Osteocyte (in vitro differentiated cells): ENCODE measurements at places on chromosomes 1 and 21. TPM values are rescaled to one million over a fixed set of nuclear protein-coding genes. Genes with fewer than 3 reads are reported as not detected.

DNA sequence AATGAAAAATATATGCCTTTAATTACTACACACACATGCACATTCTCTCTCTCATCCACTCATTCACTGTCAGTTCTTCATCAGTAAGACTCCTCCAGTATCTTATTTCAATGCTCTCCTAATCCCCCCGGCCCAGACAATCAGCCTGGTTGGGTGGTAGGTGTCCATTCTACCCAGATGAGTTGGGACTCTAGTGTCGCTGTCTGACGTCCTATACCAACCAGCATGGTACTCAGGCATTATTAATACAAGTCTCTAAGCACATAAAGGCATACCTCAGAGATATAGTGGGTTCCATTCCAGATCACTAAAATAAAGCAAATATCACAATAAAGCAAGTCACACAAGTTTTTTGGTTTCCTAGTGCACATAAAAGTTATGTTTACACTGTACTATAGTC, 19.8 kb downstream of the NRIP1 start:
- no peak for DNase-seq

DNA sequence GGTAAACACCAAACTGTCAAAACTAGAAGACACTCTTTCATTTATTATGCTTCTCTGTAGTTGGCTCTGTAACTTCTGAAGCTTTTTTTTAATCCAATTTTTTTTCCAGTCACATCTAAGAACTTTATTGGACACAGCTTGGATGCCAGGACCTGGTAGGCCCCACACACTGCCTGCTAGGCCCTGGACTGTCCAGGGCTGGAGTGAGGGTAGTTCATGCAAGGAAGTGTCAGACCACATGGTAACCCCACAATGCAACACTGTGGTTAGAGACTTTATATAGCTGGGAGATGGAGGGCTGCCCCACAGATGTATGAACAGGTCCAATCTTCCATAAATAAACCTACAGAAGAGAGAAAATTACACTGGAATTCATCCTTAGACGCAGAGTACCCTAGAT, 7.1 kb downstream of the SLC2A1 start:
- no peak for DNase-seq

- no peak for DNase-seq
Observed at GRCh38 chr1:104780470-104781078, 1030.9 kb downstream of the AMY1C start.

DNA sequence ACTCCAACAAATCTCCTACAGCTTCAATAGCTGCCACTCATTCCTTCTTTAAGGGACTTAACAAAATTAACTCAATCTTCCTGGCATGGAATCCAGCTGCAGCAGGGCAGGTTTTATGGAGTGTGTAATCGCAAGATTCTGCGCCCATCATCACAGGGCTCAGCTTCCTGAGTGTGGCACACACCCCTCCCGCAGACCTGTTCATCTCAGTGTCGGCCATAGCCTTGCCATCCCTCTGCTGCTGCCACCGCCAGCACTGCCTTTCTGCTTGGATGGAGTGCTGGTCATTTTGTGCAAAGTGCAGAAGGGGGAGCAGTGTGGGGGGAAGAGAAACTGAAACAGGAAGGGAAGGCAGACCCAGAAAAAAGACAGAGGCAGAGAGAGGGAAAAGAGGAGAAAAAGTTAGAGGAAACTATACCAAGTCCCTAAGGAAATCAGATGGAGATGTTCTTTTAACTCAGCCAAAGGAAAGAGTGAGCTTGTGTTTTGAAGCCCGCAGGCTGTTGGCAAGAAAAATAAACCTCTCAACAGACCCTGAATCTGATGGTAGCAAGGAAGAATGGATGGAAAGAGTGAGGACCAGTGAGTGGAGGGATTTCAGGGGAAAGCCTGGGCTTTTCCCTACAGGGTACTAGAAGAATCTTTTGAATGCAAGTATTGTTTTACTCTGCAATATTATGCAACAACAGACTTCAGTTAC, 324.2 kb downstream of the SEC16B start:
- DNase-seq: no peak

DNA sequence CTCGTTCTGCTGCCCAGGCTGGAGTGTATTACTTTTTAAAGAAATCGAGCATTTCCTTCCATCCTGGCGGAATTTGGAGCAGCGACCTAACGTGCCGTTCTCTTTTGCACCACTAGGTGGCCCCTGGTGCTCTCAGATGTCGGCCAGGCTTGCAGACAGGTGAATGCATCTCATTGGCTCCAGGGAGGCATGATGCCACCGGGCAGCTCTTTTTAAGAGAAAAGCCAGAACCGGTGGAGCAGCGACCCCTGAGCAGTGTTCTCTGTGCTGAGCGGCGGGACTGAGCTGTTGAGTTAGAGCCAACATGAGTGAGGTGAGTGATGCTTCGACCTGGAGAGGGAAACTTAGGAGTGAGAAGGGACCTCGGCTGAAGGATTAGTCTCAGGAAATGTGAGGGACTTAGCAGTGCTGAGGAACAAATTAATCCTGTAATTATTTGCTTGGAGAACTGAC, at the start of gene PCP4:
Gene PCP4, plus strand, starts transcription at position 241 of the 453 bp plus-strand sequence. Its CDS starts 64 bp downstream, at position 305.
- DNase-seq: no peak

- no peak for DNase-seq
Observed at GRCh38 chr1:34549199-34549598, 205.6 kb upstream of the GJB5 start.

The FCRL4 gene
- total RNA-seq: not detected in 2 replicates

GRCh38 chr1:40350391-40350790, 23.1 kb upstream of the SMAP2 start:
- DNase-seq: no peak

The CELF3 gene
- total RNA-seq: not detected in 2 replicates

- DNase-seq: no peak
Observed at GRCh38 chr1:28986306-28986910, 72.0 kb downstream of the EPB41 start.

DNA sequence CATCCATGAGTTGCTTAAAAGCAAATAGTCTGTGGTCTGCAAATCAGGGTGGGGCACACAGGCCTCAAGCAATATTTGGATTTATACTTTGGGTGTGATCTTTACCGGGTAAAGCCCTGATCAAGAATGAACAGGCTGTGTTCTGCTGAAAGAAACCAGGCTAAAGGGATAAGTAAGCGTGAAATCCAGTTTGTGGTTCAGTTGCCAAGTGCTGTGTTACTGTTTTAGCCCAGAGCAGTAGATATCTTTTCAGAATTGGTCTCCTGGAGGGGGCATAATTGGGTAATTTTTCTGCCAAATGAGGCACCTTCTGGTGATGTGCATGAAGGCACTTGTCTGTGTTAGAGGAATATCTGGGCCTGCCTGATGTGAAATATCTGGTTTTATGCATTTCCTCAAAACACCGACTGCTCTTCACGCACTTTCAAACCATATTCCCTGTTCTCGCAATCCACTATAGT, 21.4 kb downstream of the AIM2 start:
- DNase-seq: no peak

DNA sequence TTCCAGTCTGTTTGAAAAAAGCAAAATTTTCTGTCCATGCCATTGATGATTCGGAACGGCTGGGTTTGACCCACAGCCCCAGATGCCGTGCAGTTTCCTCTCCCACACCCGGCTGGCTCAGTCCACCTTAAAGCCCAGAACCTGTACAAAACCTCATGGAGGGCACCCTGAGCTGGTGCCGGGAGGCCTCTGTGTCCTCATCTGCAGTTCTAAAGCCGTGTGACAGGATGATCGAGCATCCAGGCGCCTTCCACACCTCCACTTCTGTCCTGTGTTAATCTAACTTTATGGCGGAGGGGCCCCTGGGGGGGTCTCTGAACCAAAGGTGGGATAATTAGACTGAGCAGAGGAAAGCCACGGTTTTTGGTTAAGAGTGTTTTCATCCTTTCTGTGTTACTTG, 49.6 kb downstream of the SLC37A1 start:
- no peak for DNase-seq

The AQP10 gene
- not detected in 2 replicates for total RNA-seq

- no peak for DNase-seq
Observed at GRCh38 chr21:39007532-39007931, 175.7 kb downstream of the PSMG1 start.

DNA sequence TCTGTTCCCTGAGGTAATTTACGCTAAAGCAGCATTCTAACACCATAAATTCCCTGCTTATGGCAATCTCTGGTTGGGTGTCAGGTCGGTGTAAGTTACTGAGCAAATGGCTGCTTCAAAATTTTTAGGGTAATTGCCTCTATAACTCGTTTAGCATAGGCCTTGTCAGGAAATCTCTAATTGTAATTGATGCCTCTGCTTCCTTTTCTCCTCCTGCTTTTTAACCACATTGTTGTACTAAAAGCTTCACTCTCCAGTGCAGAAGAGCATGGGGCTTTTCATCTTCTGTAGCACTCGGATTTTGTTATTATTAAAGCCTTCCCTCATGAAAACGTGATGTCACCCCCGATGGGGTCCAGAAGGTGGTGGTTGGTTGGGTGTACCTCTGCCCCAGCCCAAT, 141.6 kb upstream of the NBPF11 start:
- no peak for DNase-seq

The S100A14 gene
- total RNA-seq: not detected in 2 replicates

The ELAPOR1 gene
- total RNA-seq: 0.31 and 0.83 TPM in 2 replicates

GRCh38 chr1:67427947-67428346, 2.3 kb downstream of the SERBP1 start:
- no peak for DNase-seq

GRCh38 chr1:239718571-239718970, 332.2 kb downstream of the CHRM3 start:
- DNase-seq: no peak

GRCh38 chr1:184487531-184488193, 100.8 kb downstream of the C1orf21 start:
- DNase-seq: no peak

- DNase-seq: no peak
Observed at GRCh38 chr1:47513393-47513792, 75.5 kb downstream of the FOXD2 start.

DNA sequence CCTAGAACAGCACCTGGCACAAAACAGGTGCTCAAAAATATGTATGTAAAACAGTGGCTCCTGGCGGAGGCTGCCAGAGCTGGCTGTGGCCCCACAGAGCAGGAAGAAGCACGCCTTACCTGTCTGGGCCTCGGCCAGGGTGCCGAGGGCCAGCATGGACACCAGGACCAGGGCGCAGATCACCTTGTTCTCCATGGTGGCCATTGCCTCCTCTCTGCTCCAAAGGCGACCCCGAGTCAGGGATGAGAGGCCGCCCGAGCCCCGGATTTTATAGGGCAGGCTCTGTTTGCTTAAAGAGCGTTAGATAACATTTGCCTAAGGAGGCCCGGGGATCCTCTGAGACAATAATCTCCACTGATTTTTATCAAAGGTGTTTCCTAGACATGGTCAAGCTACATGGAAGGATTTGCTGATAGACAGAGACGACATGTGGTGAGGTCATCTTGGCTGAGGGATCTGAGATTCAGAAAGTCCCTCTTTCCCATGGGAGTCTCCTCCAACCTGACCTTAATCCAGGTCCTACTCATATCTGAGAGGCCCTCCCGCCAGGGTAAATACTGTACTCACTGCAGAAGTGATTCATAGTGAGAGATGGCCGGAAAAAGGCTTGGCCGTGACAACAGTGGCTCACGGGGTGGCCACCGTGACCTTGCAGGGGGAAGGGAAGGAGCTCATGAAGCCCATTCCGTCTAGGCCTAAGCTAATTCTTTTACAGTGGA, at the start of gene TFF1:
Gene TFF1, minus strand, starts transcription at position 244 of the 719 bp plus-strand sequence. Its CDS starts 40 bp downstream, at position 204.
- DNase-seq: no peak

The ALPL gene
- 41.6 and 43.4 TPM in 2 replicates for total RNA-seq

The ERVH48-1 gene
- total RNA-seq: not detected in 2 replicates

GRCh38 chr1:5598824-5599395, 393.3 kb downstream of the NPHP4 start:
- peak; percentile 62 for DNase-seq

The DNAJC28 gene
- 2.1 and 2.7 TPM in 2 replicates for total RNA-seq

DNA sequence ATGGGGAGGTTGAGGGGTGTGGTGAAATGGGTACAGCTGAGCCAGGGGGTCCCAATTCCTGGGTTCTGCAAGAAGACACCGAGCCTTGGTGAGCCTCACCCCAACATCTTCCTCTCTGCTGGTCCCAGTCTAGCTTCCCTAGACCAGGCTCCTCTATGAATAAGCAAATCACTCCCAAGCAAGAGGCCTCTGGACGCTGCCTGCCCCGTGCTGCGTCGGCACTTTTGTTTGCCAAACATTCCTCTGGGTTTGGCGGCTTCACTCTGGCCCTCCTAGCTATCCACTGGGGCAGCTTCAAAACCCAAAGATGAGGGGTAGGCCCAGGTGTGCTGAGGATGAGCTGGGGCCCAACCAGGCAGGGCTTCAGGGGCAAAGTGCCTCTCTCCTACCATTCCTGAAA, 137.1 kb upstream of the CD34 start:
- DNase-seq: no peak

The ZFYVE9 gene
- 24.7 and 25.9 TPM in 2 replicates for total RNA-seq

DNA sequence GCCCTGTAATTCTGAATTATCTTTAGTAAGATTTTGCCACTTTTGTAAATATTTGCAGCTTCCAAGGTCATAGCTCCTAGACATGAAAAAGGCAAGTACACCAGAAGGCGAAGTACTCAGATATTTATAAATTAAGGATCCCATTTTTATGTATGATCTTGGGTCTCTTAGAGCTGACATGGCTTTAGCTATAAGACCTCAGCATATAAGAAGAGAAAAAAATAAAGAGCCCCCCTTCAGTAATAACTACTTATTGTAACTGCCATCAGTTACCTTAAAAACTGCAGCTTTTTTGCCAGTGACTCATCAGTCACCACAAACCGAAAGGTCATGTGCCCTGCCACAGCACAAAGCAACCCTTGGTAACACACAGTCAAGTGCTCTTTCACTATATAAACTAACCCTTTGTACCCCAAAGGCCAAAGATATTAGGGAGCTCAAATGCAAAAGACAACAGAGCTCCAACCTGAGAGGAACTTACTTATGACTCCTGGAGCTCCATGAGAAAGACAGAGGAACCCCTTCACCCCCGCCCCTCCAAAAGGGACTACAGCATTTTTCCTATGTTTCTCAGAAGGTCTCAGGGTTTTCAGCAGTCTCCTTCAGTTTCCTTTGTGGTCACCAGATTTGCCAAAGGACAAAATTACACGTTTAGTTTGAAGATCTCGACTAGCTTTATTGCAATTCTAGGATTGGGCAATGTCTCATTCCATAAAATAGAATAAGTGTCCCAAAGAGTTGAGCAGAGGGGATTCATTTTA, 219.8 kb upstream of the DUSP10 start:
- DNase-seq: no peak

- DNase-seq: no peak
Observed at GRCh38 chr1:147794570-147794969, 34.2 kb upstream of the GJA5 start.

DNA sequence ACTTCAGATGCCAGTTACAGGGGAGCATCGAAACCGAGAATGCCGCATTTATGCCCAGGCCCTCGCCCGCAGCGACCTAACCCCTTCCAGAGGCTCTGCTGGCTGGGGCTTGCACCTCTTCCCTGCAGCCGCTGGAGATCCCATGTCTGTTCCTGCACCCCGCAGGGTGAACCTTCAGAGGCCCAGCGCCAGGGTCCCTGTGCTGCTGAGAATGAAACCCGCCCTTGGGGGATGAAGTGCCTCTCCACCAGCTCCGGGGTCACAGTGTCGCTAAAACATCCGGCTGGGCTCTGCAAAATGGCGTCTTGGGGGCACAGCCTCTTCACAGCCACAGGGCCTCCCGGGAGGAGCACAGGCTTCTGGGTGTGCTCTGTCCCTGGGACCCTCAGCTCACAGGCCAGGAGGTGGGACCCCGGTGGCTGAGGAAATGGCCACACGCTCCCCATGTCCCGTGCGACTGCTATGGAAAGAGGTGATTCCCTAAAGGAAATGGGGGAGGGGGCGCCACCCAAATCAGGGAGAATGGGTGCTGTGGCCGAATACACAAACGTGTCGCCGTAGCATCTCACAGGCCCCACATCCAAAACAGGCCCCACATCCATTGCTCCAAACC, 39.9 kb upstream of the TSPEAR start:
- DNase-seq: no peak
